ENCODE measurements at places on chromosomes 5 and 9. TPM values are rescaled to one million over a fixed set of nuclear protein-coding genes. Genes with fewer than 3 reads are reported as not detected.

The NRARP gene
- polyA plus RNA-seq, result 52.0 TPM

- peaks cover 25% of the 10 kb centered on the region for H3K4me1 ChIP-seq
- no peak overlapping the region for H3K4me3 ChIP-seq
- no peak for DNase-seq
- H3K27ac ChIP-seq, result no peak overlapping the region
- no peaks in the 10 kb centered on the region for H3K27me3 ChIP-seq
Measured at GRCh38 chr5:65263321-65263720, 218.4 kb downstream of the ADAMTS6 start.

DNA sequence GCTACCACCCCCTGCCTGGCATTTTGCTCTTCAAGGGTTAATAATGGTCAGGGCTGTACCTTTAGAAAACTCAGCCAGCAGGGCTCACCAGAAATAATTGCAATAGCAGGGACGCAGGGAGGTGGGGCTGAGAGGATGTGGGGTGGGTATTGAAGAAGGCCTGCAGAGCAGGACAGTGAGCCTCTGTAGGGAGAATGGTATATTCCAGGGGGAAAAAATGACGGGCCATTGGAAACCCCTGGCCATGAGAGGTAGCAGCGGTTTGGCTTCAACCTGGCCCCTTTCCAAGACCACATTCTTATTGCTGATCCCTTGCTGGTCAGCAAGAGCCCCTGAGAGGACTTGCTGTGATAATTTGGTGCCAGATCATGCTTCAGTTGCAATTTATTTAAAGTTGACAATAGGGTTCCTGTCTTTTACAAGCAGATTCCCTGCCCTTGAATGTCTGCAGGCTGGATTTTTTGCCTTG, 36.7 kb upstream of the CTNNA1 start:
- no peaks in the 10 kb centered on the region for H3K36me3 ChIP-seq
- no peaks in the 10 kb centered on the region for H3K27me3 ChIP-seq
- no peak overlapping the region for H3K27ac ChIP-seq
- H3K4me3 ChIP-seq, result no peak overlapping the region

- H3K36me3 ChIP-seq, result no peaks in the 10 kb centered on the region
- H3K4me1 ChIP-seq, result no peaks in the 10 kb centered on the region
- H3K27me3 ChIP-seq, result no peaks in the 10 kb centered on the region
Measured at GRCh38 chr5:73796164-73797131, 170.5 kb downstream of the ARHGEF28 start.

- H3K36me3 ChIP-seq, result no peaks in the 10 kb centered on the region
- DNase-seq, result no peak
- H3K4me1 ChIP-seq, result peaks cover 6% of the 10 kb centered on the region
- no peaks in the 10 kb centered on the region for H3K27me3 ChIP-seq
Measured at GRCh38 chr5:145244788-145245187, 590.4 kb downstream of the PRELID2 start.

GRCh38 chr5:6868575-6869215, 155.5 kb downstream of the TENT4A start:
- H3K4me3 ChIP-seq, result no peak overlapping the region
- DNase-seq, result no peak
- H3K27ac ChIP-seq, result no peak overlapping the region
- no peaks in the 10 kb centered on the region for H3K36me3 ChIP-seq
- no peaks in the 10 kb centered on the region for H3K27me3 ChIP-seq
- no peaks in the 10 kb centered on the region for H3K4me1 ChIP-seq
